A549 treated with Hydrocortisone at 1 μM for 4 hours (cell line): ENCODE measurements at places on chromosomes 2 and 18. TPM values are rescaled to one million over a fixed set of nuclear protein-coding genes. Genes with fewer than 3 reads are reported as not detected.

Gene ANKRD62
- not detected in 5 replicates for total RNA-seq

Gene NLRC4
- 0.03 to 0.11 TPM (median 0.10 TPM) in 4 of 5 replicates, not detected in the other for total RNA-seq

Gene GKN2
- total RNA-seq, result 1.8 to 3.1 TPM (median 2.5 TPM) in 5 replicates

Gene CRYBA2
- not detected in 5 replicates for total RNA-seq

Gene TXNDC2
- 0.07 to 0.14 TPM (median 0.12 TPM) in 5 replicates for total RNA-seq

Gene RESP18
- total RNA-seq, result not detected in 5 replicates

Gene VSNL1
- total RNA-seq, result not detected in 5 replicates

Gene CTIF
- 10.3 to 15.3 TPM (median 13.2 TPM) in 5 replicates for total RNA-seq

Gene ANKRD30B
- total RNA-seq, result not detected in 5 replicates

Gene POTEJ
- not detected in 5 replicates for total RNA-seq

Gene SULT1C2
- 0.36 to 0.78 TPM (median 0.43 TPM) in 5 replicates for total RNA-seq

Gene REEP1
- 0.88 to 1.2 TPM (median 1.1 TPM) in 5 replicates for total RNA-seq

Gene CAVIN2
- 35.0 to 72.9 TPM (median 54.7 TPM) in 5 replicates for total RNA-seq

Gene HOXD11
- total RNA-seq, result 5.5 to 6.7 TPM (median 6.2 TPM) in 5 replicates

Gene CYRIA
- 0.27 to 0.44 TPM (median 0.30 TPM) in 5 replicates for total RNA-seq

Gene NTSR2
- total RNA-seq, result 0.05 to 0.09 TPM in 2 of 5 replicates, not detected in the others

Gene CDH7
- total RNA-seq, result not detected in 5 replicates

Gene RAPH1
- 5.6 to 8.6 TPM (median 7.1 TPM) in 5 replicates for total RNA-seq

Gene ABCB11
- 0.02 to 0.13 TPM (median 0.03 TPM) in 5 replicates for total RNA-seq

Gene PARD6G
- total RNA-seq, result 1.9 to 3.4 TPM (median 2.7 TPM) in 5 replicates

Gene MTX2
- 39.4 to 43.7 TPM (median 41.9 TPM) in 5 replicates for total RNA-seq

Gene ANKRD39
- 15.0 to 22.0 TPM (median 19.9 TPM) in 5 replicates for total RNA-seq

Gene ESPNL
- total RNA-seq, result 0.10 to 0.38 TPM (median 0.13 TPM) in 5 replicates

Gene TNS1
- total RNA-seq, result 8.5 to 20.9 TPM (median 17.5 TPM) in 5 replicates

Gene KLF11
- 3.0 to 4.2 TPM (median 3.6 TPM) in 5 replicates for total RNA-seq

Gene HOXD4
- 0.14 to 0.61 TPM (median 0.39 TPM) in 5 replicates for total RNA-seq

Gene PHOSPHO2
- 1.7 to 3.8 TPM (median 3.0 TPM) in 5 replicates for total RNA-seq

Gene FOXD4L1
- total RNA-seq, result 0.21 to 0.55 TPM (median 0.29 TPM) in 5 replicates

Gene KCNIP3
- 1.3 to 2.3 TPM (median 1.7 TPM) in 5 replicates for total RNA-seq

Gene ZFAND2B
- total RNA-seq, result 17.3 to 21.3 TPM (median 20.1 TPM) in 5 replicates

Gene BIN1
- total RNA-seq, result 29.2 to 31.7 TPM (median 30.7 TPM) in 5 replicates

Gene ATP6V1C2
- 0.15 to 0.35 TPM (median 0.32 TPM) in 5 replicates for total RNA-seq

Gene REG3A
- total RNA-seq, result not detected in 5 replicates

Gene PSD4
- 11.5 to 15.2 TPM (median 13.2 TPM) in 5 replicates for total RNA-seq

Gene RAX
- total RNA-seq, result 0.05 TPM in 1 of 5 replicates, not detected in the others
